ENCODE measurements at places on chromosomes 7 and 10. TPM values are rescaled to one million over a fixed set of nuclear protein-coding genes. Genes with fewer than 3 reads are reported as not detected.

FFAR4 gene
- total RNA-seq: not detected

MAD1L1 gene
- total RNA-seq: 160 TPM

NAT16 gene
- total RNA-seq: not detected

EPO gene
- not detected for total RNA-seq

PRLHR gene
- total RNA-seq: not detected

EBF3 gene
- not detected for total RNA-seq

HTR7 gene
- total RNA-seq: 0.08 TPM

UPK3BL1 gene
- total RNA-seq: 28.4 TPM

SCIN gene
- not detected for total RNA-seq

DNA sequence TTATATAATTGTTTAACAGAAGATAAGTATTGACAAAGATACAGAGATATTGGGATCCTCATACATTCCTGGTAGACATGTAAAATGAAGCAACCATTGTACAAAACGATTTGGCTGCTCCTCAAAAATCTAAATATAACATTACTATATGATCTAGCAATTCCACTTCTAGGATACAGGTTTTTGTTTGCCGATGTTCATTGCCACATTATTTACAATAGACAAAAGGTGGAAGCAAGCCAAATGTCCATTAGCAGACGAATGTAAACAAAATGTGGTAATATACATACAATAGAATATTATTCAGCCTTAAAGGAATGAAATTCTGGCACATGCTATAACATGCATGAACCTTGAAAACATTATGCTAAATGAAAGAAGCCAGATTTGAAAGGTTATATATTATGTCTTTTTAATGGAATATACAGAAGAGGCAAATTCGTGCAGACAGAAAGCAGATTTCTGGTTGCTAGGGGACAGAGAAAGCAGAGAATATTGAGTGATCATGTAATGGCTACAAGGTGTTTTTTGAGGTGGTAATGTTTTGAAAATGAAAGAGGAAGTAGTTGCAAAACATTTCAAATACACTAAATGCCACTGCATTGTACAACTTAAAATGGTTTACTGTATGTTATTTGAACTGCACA lies 44.9 kb downstream of the POLR1F start:
- no peak for DNase-seq

DNA sequence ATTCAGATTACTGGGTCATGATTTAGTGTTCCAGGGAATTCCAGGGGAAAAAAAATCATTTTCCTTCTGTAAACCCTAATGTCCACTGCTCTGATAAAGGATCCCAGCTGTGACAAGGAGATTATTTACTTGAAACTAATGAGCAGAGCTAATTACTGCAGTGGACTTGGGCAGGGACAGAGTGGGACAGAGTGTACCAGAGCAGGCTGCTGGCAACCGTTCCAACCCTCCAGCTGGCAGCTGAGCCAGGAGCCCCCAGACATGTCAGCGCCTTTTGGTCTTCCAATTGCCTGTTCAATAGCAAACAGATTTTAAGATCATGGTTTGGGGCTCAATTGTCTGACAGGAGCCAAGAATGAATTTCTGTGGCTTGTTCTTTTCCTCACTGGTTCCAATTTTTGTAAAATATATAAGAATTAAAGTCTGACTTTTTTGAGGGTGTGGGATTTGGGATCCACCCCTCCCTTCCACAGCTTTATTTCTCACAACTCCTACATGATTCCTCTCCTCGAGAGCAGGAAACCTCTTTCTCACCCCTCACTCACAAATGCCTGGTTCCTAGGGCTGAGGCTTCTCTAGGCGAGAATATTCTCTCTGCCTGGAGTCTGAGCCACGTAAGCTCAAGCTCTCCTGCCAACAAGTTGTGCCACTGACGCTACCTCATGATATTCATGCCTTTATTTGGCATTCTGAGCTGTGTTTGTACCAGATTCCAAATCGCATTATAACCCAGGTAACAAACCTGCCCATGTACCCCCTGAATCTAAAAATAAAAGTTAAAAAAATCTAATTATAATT lies 20.6 kb upstream of the FAM180A start:
- no peak for DNase-seq

DNA sequence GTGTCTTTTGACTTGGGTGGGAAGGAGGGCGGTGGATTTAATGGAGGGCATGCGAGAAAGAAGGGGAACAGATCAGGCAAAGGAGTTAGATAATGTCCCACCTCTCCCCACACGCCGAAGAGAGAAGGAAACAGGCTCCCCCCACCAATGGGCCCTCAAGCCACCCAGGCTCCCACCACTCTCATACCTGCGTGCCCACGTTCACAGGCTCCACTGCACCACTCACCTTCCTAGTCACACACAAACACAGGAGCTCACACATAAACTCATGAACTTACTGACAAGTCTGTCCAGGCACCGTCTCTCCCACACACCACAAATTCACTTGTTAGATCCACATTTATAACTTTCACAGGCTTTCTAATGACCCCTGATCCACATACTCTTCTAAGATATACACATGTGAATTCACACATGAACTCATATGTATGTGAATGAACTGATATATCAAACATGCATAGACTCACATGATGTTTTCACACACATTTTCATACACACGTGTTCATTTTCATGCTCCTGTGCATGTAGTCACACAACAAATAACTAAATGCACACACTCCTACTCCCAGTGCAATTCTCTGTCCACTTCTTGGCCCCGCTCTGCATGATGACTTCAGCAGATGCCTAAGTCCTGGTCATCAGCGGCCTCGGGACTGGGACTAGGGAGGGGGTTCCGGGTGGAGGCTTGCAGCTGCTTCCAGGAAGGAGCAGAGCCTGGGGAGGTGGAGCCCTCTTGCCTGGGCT lies 1.5 kb downstream of the LZTS2 start:
- no peak for DNase-seq

- no peak for DNase-seq
Observed at GRCh38 chr10:12844811-12845483, 156.6 kb downstream of the CCDC3 start.

DNA sequence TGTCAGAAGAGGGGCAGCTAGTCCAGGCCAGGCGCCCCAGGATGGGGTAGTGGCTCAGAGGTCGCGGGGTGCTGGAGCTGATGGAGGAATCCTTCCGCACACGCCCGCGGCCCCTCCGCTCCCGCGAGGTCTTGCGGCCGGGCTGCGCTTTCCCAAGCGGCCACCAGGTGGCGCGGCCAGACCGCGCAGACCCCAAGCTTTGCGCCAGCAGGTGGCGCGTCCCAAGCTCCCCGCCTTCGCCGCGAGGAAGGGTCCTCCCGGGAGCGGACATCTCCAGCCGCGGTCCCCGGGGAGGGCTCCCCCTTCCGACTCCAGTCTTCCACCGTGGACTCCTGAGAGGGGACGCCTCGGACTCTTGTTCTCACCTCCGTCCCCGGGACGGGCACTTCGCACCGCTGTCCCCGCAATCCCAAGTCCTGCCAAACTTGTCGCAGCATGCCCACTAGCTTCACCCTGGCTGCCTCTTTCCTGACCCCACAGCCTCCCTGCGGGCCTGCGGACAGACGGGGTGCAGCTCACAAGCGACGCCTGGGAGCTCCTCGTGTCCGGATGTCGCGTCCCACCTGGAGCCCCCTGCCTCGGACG lies 19.4 kb downstream of the KCNK18 start:
- peak; percentile 65 for DNase-seq

DNA sequence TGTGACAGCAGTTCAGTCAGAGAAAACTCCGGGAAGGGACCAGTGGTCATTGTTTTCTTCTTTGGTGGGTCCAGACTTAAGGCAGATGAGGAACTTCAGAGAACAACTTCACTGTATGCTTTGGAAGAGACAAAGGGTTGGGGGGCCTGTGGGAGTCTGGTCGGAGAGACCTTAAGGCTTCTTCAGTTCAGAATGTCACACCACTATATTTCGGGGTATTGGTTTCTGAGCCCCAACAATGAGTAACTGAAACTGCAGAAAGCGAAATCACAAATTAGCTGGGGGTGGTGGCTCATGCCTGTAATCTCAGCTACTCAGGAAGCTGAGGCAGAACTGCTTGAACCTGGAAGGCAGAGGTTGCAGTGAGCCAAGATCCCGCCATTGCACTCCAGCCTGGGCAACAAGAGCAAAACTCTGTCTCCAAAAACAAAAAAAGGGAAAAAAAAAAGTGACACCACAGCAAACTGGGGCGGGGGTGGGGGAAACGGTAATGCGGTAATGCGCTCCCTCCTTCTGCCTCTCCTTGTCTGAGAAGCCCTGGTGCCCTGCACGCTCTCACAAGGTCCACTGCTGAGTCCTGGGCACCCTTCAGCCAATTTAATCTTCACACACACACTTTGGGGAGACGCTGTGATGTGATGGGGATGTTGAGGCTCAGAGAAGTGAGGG lies 2.2 kb upstream of the ADIRF start:
- DNase-seq: no peak

GRCh38 chr10:2202401-2202800 lies 465.1 kb upstream of the ADARB2 start:
- no peak for DNase-seq

GRCh38 chr7:33885290-33886148 lies 19.8 kb upstream of the BMPER start:
- no peak for DNase-seq

DNA sequence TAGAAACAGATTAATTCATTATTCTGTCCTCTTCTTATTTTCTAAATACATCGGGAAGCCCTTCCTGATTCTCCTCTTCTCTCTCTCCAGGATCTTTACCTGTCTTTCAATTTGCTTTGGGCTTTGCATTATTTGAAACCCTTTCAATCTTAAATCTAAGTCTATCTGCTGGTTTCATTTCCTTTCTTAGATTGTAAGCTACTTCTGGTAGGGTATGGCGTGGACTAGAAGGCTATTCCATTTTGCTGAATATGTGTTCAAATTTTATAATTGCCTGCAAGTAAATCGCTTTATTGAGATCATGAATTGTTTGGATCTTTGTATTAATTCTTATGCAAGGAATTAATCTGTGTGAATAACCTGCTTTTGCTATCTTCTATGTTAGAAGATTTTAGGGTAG lies 11.1 kb downstream of the STAM start:
- no peak for DNase-seq

DNA sequence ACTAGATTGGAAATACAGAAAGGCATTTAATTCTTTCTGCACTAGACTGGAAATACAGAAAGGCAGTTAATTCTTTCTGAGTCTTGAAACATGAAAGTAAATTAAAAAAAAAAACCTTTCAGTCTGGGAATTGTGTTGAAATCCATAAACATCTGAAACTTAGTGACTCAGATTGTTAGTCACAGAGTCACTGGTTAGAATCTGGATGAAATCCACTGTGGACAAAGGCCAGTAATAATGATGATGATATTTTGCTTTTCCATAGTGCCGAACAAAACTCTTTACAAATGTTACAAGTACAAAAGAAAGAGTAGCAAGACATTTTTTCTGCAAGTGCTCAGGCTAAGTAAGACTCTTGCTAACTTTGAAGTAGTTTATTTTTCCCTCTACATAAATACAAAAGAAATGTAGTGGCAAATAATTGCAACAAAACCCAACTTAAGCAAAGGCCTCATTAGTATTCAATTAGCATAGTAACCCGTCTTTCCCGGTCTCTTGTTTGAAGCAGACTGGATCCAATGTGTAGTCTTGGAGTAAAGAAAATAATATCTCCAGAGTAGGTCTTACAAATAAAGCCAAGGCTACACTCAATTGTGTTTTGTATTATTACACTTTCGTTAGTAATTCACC lies 5.8 kb upstream of the PRTFDC1 start:
- DNase-seq: no peak

DNA sequence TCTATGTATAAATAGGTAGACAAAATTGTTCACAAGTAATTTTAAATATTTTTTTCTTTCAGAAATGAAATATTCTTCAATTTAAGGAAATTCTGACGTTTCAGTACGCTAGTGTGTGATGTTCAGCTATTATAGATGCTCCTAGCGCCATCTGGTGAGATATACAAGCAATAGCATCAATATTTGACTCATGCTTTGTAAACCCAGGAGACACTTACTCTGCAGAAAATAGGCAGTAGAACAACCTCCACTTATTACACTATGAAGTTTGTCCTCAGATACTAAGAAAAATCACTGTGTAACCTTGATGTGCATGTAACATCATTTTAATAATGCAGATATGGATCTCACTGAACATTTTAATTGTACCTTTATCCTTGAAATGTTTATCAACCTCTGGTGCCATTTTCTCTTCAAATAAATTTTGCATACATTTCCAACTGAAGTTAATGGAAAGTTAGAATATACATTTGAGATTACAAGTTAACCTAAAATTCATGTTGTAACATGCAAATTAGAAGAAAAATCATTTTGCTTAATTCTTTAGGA lies 151.5 kb upstream of the FAM3C start:
- no peak for DNase-seq

DNA sequence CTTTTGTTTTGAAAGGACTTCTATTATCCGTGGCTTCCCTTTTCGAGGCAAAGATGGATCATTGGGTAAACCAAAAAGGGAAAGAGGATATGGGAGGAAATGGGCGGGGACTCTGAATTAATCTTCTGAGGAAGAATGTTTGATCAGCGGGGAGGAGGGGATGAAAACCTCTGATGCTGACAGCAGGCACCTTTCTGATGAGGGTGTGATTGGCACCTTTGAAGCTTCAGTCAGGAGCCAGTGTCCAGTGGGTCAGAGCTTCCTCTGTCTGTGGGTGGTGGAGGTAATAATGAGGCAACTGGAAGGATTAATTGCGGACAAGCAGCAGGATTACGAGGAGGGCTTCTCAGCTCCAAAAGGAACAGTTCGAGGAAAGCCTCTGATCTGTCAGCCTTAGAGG lies 877.6 kb downstream of the LRMDA start:
- no peak for DNase-seq

GRCh38 chr10:7173948-7174347 lies 236.9 kb downstream of the SFMBT2 start:
- no peak for DNase-seq

- DNase-seq: peak; percentile 66
Observed at GRCh38 chr7:51067757-51068156, 248.9 kb downstream of the COBL start.

DNA sequence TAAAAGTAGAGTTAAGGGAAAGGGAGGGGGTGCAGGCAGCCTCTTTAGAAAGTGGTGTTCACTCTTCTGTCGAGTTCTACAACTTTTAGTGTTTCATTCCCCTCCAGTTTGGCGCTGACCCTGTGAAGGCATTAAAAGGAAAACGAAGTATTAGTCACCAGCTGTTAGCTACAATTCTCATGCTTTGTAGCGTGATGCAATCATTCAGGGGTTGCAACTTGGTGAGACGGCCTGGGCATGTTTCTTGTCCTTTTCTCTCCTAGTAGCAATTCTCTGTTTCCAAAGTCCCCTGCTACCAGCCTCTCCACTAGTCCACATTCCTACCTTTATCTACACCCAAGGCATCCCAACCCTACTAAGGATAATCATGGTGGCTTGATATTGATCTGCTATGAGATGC lies 33.7 kb upstream of the DGKI start:
- no peak for DNase-seq

DNA sequence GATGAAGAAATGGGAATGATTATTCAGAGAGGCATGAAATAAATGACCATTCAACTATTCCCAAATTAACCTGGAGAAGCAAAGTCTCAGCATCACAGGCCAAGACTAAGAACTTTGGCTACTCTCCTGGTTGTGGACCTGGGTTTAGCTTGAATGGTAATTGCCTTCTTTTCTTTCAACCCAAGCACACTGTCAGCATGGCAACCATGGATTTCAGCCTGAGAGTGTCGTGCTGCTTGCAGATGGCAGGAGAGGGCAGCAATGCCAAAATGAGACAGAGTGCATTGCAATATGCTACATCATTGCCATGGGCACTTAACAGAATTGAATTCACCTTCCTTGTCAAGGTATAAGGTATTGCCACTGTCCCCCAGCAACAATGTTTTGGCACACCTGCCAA lies 767.2 kb downstream of the REEP3 start:
- no peak for DNase-seq

GRCh38 chr7:157662110-157662791 lies 325.4 kb downstream of the DNAJB6 start:
- DNase-seq: no peak
